ENCODE measurements at places on chromosomes 13 and 19.
A peak's percentile ranks its signal among the peaks of the same experiment; 100 is the strongest.

GRCh38 chr13:32423592-32423991, 4.3 kb downstream of the N4BP2L1 start:
- DNase-seq: no peak

GRCh38 chr13:92804926-92805325, 421.7 kb upstream of the GPC6 start:
- no peak for DNase-seq

GRCh38 chr19:45641274-45642105, 2.3 kb upstream of the EML2 start:
- DNase-seq: peak; percentile 83

- DNase-seq: no peak
These were observed 5.1 kb upstream of the WBP4 start for GRCh38 chr13:41056194-41056593.

DNA sequence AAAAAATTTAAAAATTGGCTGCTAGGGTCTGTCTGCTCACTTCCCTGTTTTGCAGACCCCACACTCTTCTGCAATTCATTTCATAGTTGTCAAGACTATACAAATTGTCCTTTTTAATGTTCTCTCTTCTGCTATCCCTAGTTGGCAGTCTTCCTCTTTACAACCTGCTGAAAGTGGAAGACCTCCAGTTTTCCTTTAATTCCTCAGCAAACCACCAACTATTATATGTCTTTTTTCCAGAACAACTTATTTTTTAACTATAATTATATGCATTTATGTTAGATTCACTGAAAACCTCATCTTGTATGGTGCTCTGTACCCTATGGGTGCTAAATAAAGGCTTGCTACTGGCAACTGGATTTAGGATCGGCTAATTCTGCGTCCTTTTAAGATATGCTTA, 1.1 kb upstream of the PHF11 start:
- DNase-seq: no peak

DNA sequence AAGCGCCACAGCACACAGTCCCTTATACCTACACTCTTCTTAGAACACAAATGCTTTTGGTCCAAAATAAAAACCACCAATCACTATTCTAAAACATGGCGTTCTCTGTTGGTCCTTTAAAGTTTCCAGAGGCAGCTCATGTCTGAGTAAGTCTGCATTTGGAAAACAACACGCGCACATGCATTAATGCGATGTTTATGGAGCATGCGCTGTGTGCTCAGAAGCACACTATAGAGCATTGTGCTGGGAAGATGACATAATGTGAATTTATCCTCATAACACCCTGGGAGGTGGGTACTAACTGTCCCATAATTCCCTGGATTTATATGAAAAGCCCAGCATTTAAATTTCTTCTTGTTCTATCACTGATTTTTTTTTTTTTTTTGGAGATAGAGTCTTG, 10.7 kb downstream of the ZNF682 start:
- no peak for DNase-seq

- DNase-seq: peak; percentile 15
These were observed 94.7 kb downstream of the RBM26 start for GRCh38 chr13:79311386-79311785.

GRCh38 chr13:46479283-46479682, 73.7 kb upstream of the LRCH1 start:
- DNase-seq: no peak

DNA sequence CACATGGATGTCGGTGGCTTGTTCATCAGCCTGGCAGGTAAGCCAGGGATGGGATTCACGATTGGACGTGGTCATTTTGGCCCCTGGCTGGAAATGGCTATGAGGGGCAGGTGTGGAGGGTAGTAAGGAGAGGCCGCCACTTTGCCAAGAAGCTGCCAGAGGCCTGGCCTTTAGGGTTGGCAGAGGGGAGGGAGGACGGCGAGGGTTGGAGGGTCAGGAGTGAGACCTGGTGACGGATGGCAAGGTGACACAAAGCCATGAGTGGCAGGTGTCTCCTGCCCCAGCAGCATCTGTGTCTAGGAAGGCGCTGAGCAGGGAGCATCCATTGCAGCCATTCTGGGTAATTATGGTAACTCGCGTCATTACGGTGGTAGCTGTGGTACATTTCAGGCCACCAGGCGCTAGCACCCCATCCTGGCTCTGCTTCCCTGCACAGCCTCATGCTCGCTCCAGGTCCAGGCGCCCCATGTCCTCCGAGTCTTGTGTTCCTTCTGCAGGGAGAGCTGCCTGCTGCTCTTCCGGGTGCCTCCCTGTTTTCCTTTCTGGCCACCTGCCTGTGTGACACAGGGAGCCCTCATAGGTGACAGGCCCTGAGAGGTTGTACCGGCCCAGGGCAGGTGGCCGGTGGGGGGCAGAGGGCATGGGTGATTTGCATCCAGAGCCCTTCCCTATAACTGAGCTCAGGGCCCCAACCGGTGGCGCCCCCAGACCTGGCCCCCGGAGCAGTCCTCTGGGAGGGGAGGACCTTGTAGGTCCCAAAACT, 4.2 kb downstream of the SSBP4 start:
- DNase-seq: no peak
